ENCODE measurements at places on chromosomes 6 and 20.

GRCh38 chr6:85118233-85118632 is 331.6 kb upstream of the NT5E start:
- DNase-seq: no peak

- no peak for DNase-seq
These were observed 628 bp upstream of the ERGIC3 start for GRCh38 chr20:35541118-35541782.

GRCh38 chr20:1800777-1801176 is 94.4 kb upstream of the SIRPA start:
- DNase-seq: no peak

GRCh38 chr6:64750910-64751309 is 956.1 kb downstream of the EYS start:
- no peak for DNase-seq

GRCh38 chr6:85482905-85483700 is 33.2 kb downstream of the NT5E start:
- peak; percentile 75 for DNase-seq

GRCh38 chr6:134166511-134167261 is 114.3 kb upstream of the SLC2A12 start:
- DNase-seq: no peak

DNA sequence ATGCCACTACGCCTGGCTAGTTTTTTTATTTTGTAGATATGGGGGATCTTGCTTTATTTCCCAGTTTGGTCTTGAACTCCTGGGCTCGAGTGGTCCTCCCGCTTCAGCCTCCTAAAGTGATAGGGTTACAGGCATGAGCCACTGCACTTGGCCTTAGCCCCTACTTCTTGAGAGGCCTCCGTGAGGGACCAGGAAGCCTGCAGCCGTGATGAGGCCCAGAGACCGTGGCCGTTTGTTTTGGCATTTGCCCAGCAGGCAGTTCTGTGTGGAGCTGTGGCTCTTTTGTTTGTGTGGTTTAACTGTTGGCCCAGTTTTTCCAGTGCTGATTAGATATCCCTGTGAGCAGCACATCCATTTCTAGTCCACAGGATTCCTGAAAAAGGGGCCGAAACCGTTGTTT is 39.8 kb downstream of the SRSF3 start:
- no peak for DNase-seq

DNA sequence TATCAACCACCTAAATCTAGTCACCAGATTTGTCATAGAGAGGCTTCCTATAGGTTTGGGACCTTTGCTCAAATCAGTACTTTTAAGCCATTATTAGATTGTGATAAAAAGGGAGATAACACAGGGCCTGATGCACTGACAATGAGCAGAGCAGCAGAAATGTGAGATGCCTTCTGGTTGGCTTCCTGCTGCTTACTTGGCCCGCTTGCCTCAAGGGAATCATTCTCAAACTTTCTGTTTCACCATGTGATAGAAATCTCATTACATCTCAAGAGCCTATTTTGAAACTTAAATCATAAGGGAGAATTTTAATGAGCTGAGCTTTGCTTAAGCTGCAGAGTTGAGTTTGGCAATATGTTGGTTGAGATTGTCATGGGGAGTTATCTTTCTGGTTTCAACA is 606.0 kb downstream of the DHX35 start:
- DNase-seq: no peak

- DNase-seq: no peak
These were observed 128.9 kb upstream of the ZNF184 start for GRCh38 chr6:27601668-27602254.

- no peak for DNase-seq
These were observed 8.4 kb downstream of the VARS2 start for GRCh38 chr6:30922447-30922852.

GRCh38 chr6:47650553-47651432 is 47.6 kb upstream of the ADGRF4 start:
- DNase-seq: no peak

- DNase-seq: no peak
These were observed 47.1 kb upstream of the ENTPD6 start for GRCh38 chr20:25148181-25148981.

GRCh38 chr6:41630069-41630468 is 8.2 kb upstream of the MDFI start:
- no peak for DNase-seq

GRCh38 chr20:13418263-13419229 is 197.5 kb downstream of the ISM1 start:
- DNase-seq: no peak

GRCh38 chr6:134850721-134851305 is 99.1 kb downstream of the ALDH8A1 start:
- no peak for DNase-seq

- no peak for DNase-seq
These were observed 185.8 kb upstream of the SGK1 start for GRCh38 chr6:134503585-134504281.

- peak; percentile 19 for DNase-seq
These were observed 7.5 kb downstream of the SRXN1 start for GRCh38 chr20:645318-646106.

DNA sequence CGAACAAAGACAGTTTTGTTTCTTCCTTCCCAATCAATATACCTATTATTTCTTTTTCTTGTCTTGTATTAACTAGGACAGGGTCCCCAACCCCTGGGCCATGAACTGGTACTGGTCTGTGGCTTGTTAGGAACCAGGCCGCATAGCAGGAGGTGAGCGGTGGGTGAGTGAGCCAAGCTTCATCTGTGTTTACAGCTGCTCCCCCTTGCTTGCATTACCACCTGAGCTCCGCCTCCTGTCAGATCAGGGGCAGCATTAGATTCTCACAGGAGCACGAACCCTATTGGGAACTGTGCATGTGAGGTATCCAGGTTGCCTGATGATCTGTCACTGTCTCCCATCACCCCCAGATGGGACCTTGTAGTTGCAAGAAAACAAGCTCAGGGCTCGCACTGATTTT is 151.9 kb downstream of the CDKAL1 start:
- DNase-seq: no peak

DNA sequence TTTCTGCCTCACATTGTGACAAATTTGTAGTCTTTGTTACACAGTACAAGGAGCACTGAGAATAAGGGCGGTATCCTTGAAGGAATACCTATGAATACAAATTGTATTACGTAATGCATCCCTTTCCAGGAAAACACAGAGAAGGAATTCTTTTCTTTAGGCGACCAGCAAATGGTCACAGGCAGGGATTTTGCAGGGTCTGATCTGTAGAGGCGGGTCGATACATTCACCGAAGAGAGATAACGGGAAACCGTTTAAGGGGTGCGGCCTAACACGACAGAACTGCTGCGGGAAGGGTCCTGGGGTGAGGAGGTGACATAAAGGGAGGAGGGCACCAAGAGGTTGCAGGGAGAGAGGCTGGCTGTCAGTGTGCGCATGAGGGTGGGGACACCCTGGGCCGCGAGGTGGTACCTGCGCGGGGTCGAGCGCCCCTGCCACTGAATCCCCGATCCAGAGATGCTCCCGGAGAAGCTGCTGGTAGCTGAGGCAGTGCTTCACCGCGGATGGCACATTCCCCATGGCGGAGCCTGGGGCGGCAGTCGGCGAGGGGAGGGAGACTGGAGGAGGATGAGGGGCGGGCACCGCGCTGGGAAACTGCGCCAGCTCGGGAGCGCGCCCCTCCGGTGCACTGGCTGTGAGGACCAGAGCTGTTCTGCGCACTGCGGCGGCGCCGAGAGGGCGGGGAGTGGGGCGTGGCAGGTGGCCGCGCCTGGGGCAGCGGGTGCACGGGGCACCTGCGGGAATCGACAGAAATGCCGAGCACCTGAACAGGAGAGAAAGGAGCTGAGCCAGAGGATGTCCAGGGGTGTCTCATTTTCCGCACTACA is at the start of gene HMGCLL1:
Gene HMGCLL1 (minus strand): TSS at position 656 of the 827 bp plus-strand sequence. CDS start 137 bp downstream, at position 519.
- DNase-seq: no peak

GRCh38 chr20:53869466-53870258 is 200.7 kb downstream of the BCAS1 start:
- peak; percentile 32 for DNase-seq

DNA sequence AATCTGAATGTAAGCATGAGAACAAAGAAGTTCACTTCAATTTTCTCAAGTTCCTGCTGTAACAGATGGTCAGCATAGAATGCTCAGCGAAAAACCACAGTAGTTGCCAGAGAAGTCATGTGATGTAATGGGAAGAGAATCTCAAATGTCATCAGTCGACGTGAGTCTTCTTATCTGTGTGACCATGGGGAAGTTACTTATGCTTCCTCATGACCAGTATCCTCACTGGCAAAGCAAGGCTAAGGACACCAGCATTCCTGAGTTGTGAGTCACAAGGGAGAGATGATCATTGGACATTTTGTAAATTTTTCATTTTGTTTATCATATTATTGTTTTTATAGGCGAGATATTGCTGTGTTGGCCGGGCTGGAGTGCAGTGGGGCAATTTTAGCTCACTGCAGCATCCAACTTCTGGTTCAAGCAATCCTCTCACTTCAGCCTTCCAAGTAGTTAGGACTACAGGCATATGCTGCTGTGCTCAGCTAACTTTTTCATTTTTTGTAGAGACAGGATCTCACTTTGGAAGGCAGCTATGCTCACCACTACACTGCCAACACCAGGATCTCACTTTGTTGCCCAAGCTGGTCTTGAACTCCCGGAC is 21.9 kb downstream of the SGK1 start:
- DNase-seq: no peak

DNA sequence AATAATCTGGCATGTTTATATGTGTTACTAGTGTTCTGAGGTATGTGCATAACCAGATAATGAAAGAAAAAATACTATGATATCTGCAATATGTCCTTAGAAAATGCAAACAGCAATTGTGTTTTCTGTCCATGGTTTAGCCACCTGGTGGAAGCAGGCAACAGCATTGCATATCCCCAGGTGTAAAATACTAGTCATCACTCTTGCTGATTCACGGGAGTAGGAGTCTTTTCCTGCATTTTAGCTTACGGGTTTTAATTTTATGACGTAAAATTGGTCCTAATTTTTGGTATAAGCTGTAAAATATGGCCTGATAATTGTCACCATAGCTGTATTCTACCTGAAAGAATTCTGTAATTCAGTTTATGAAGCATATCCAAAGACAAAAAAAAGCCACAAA is 2.5 kb downstream of the RNF182 start:
- DNase-seq: no peak

DNA sequence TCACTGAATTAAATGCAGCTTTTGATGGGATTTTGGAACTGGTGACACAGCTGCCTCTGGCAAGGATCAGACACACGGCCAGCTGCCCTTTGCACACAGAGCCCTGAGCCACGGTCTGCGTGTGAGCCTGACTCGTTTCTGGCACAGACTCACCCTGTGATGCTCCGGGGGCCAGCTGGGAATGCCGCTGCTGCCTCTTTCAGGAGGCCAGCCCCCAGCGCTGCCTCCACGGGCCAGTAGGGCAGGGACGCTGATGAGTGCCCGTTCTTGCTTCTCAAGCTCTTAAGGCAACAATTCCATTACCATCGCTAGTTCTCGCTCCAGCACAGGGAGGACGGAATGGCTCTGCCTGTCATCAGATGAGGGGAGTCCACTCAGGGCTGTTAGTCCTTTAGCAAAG is 61.6 kb downstream of the IRF4 start:
- DNase-seq: no peak

GRCh38 chr6:85975957-85976356 is 333.3 kb upstream of the SYNCRIP start:
- DNase-seq: no peak

GRCh38 chr6:137894779-137895385 is 27.8 kb downstream of the TNFAIP3 start:
- no peak for DNase-seq

- no peak for DNase-seq
These were observed 33.0 kb downstream of the CARMIL1 start for GRCh38 chr6:25312034-25312620.

- DNase-seq: no peak
These were observed 11.0 kb upstream of the TIAM2 start for GRCh38 chr6:154984146-154984545.

DNA sequence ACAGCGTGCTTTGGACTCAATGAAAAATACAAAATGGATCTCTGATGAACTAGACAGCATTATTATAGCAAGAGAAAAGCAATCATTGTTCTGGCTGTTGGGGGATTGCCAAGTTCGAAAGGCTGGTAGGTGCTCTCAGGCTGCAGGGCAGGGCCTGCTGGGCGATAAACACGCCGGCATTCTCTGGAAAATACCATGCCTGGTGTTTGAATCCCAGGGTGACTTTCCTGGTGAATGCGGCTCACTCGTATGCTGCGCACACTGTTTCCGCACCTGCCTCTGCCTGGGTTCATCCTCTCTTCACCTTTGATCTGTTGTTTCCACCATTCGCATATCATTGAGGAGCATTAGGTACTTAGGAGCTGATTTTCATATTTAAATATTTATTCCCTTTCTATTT is 37.4 kb downstream of the GCNT2 start:
- DNase-seq: no peak

- no peak for DNase-seq
These were observed 26.8 kb upstream of the TNFAIP3 start for GRCh38 chr6:137840252-137840651.

DNA sequence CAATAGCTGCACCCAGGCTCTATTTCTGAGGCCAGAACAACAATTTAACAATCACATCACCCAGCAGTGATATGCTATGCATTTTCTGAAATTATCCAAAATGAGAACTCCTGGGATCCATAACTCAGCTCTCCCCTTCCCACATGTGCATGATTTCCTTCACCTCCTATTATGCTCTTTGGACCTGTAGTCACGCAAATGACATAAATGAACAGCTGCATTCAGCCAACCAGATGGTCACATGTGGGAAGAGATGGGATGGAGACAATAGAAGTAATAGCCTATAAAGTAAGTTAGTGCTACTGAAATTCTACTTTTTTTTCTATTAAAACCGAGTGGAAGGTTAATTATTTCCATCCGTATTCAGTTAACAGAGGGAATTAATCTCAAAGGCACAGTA is 662.1 kb upstream of the ID4 start:
- no peak for DNase-seq

DNA sequence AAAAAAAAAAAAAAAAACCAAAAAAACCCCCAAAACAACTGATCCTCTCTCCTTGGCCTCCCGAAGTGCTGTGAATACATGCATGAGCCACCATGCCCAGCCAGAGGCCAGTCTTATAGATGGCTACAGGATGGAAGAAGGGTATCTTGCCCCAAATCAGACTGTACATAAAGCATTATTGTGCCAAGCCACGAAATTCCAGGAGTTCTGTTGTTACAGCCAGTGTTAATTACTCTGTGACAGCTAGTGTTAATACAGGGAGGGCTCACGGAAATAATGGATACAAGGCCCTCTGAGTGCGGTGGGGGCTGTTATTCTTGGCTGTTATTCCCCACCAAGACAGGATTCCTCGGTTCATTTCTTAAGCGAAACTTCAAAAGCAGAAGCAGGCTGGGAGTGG is 1.4 kb upstream of the CLPSL2 start:
- DNase-seq: no peak

- DNase-seq: peak; percentile 46
These were observed 29.3 kb upstream of the TRIM27 start for GRCh38 chr6:28953039-28953584.

GRCh38 chr6:85983032-85983659 is 340.5 kb upstream of the SYNCRIP start:
- DNase-seq: no peak

All from stimulated activated CD4-positive, alpha-beta T cell treated with anti-CD3 and anti-CD28 coated beads, Interleukin-1b, Interleukin-23, amount 100 ng/mL, for 1 hour (primary cell).